ENCODE measurements at places on chromosomes 7 and 10. TPM values are rescaled to one million over a fixed set of nuclear protein-coding genes. Genes with fewer than 3 reads are reported as not detected.

GRCh38 chr7:112110175-112110574 is 96.0 kb downstream of the DOCK4 start:
- DNase-seq, result no peak

- no peak for DNase-seq
Measured at GRCh38 chr10:125797994-125798662, 22.5 kb upstream of the MMP21 start.

SLC13A4 gene
- not detected for total RNA-seq

ADAM12 gene
- total RNA-seq, result 0.65 TPM

DNA sequence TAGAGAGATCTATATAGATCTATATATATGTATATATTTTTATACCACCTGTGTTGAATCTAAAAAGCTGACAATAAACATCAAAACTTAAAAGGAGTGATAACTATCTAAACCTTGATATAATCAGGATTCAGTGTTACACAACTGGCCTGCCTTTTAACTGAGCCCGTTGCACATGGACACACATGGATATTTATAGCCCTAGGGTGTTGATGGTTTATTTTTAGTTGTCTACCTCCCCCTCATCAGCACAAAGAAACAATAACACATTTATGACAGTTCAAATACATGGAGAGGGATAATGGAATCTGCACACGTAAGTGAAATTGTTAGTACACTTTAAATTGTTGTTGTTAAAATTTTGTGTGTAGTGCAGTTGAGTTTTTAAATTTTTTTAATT is 336.9 kb downstream of the ZNF248 start:
- DNase-seq, result no peak

LOXL4 gene
- not detected for total RNA-seq

- DNase-seq, result no peak
Measured at GRCh38 chr10:91077549-91078071, 142.9 kb upstream of the PCGF5 start.

DNA sequence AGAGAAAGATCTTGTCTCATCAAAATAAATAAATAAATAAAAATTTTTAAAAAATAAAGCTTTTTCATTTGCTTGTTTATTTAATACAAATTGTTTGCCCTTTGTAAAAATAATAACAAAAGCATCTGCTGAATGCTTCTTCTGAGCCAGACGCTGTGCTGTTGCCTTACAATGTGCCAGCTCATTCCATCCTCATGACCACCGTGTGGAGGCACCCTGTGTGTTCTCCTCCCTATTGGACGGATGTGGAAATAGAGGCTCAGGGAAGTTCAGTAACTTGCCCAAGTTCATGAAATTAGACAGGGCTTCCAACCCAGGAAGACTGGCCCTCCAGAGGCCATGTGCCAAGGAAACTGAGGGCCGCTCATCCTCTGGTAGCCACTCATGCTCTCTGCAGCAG is 120.6 kb downstream of the SH3PXD2A start:
- no peak for DNase-seq

- no peak for DNase-seq
Measured at GRCh38 chr7:45455662-45456061, 118.5 kb upstream of the ADCY1 start.

- no peak for DNase-seq
Measured at GRCh38 chr10:22893781-22894180, 34.1 kb upstream of the ARMC3 start.

CH25H gene
- not detected for total RNA-seq

DNA sequence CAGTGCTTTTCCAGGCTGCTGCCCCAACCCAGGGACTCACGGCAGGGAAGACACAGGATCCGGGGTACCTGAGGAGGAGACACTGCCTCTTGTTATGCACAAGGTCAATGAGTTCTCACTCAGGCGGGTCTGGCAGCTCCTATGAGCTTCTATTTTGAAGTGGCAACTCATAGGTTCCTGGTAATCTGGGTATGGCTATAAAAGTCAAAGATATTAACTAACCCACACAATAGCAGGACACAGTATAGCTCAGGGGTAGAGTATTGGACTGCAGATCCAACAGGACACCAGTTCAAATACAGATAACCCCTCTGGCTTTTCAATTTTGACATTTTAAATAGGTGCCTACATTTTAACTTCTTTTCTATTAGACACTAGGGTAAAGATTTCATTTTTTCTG is 130.3 kb upstream of the ZNF746 start:
- no peak for DNase-seq

ZNF425 gene
- 0.67 TPM for total RNA-seq

- no peak for DNase-seq
Measured at GRCh38 chr10:28077889-28078288, 79.0 kb upstream of the ODAD2 start.

- no peak for DNase-seq
Measured at GRCh38 chr7:64872351-64873154, 30.5 kb upstream of the ZNF273 start.

DNA sequence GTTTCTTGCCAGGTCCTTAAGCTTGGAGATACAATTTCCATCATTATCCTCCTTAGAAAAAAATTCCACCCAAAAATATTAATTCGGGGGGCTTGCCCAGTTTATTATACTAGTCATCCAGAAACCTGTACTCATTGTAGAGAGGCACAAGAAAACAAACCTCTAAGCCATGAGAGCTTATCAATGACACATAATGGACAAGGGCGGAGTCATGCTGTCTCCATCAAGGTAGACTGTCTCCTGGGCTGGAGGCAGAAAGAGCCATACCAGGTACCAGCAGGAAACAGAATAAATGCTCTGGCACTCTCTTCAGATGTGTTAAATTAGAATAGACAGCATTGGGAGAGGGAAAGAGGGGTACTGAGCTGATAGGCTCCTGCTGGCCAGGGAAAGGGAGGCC is 69.8 kb upstream of the GSDME start:
- DNase-seq, result no peak

ZC3HAV1L gene
- 16.5 TPM for total RNA-seq

DNA sequence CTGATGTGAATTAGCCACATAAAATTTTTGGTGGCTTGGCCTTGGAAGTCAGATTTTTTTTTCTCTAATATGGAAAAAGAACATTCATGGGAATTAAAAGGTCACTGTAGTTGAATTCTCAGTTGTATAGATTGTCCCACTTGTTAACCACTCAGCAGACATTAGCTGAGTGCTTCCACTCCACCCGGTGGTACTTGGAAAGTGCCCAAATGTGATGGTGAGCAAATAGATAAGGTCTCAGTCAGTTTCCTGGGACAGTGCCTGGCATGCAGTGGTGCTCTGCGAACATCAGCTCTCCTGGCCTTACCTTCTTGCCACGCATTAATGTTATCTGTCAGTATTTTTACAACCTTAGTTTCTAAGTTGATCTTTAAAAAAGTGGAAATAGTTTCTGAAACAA is 1.4 kb downstream of the ATP5F1C start:
- no peak for DNase-seq

- DNase-seq, result no peak
Measured at GRCh38 chr7:12493407-12493806, 77.1 kb upstream of the SCIN start.

GRCh38 chr10:34297541-34298345 is 517.4 kb downstream of the PARD3 start:
- no peak for DNase-seq

GRCh38 chr10:125257521-125258108 is 97.3 kb upstream of the CTBP2 start:
- DNase-seq, result no peak

GRCh38 chr10:91206837-91207474 is 13.5 kb upstream of the PCGF5 start:
- DNase-seq, result no peak

DNA sequence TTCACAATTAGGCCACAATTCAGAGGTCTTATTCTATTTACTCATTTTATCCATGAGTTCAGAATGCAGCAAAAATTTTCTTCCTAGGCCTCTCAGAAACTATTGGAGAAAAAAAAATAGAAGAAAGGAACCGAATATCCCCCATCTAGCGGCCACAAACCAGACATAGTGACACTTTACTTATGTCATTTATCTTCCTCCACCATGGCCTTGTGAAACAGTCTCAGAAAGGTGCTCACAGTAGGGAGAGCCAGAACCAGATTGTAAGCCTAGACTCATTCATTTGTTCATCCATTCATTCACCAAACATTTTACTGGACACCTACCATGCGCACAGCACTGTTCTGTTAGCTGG is 16.0 kb downstream of the CREB3L2 start:
- no peak for DNase-seq

ST8SIA6 gene
- 0.15 TPM for total RNA-seq

CTNNA3 gene
- total RNA-seq, result 0.58 TPM

DNA sequence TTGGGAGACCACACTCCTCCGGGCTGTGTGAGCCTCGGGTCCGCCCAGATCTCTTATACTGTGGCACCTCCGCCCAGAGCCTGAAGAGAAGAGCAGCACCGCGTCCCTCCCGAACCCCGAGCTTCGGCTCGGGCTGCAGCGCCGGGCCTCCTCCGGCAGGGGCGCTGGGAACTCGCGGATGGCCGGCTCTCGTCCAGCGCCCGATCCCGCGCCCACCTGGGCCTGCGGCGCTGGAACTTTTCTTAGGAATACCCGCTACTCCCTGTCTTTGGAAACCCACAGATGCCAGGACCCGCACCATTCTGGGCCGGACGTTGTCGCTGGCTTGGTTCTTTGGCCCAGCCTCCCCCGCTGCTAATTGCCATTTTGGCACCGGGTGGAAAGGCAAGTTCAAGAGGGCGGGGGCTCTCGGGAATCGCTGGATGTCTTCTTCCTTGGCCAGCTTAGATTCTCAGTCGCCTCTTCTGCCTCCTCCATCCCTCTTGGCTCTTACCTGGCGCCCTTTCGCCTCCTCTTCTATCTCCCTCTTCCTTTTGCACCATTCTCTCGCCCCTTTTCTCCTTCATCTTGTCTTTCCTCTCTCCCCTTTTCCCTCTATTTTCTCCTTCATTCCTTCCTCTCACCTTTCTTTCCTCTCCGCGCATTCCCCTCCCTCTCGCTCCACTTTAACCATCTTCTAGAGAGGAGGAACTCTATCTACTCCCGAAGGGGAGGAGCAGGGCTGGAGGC is 2.1 kb upstream of the SORCS3 start:
- DNase-seq, result no peak

DNA sequence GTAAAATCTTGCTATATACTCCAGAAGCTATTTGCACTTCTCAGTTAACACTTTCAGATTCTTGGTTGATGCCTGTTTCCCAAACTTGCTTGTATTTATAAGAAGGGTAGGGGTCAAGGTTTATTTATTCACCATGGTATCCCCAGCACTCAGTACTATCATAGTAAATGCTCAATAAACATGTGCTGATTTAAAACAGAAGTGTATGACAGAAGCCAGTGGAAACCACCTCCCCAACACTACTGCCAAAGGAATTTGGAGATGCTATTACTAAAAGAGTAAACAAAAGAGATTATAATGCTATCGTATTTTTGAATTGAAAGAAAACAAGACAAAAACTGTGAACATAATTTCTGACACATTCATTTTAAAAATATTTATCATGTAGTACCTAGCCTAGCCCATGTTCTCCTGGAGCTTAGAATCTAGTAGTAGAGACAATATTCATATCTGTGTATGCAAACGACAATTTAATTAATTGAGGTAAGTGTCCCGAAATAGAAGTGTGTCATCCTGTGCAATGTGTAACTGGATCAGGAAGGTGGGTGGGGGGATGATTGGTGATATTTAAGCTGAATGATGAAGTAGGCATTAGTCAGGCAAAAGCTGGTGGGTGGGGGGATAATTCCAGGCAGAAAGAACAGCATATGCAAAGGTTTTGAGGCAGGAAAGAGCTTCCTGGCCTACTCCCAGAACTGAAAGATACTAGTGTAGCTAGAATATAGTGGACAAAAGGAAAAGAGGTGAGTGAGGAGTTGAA is 77.5 kb downstream of the HGF start:
- no peak for DNase-seq

RPEL1 gene
- not detected for total RNA-seq

CALML3 gene
- not detected for total RNA-seq

PTN gene
- not detected for total RNA-seq

ITGB8 gene
- total RNA-seq, result not detected

DNA sequence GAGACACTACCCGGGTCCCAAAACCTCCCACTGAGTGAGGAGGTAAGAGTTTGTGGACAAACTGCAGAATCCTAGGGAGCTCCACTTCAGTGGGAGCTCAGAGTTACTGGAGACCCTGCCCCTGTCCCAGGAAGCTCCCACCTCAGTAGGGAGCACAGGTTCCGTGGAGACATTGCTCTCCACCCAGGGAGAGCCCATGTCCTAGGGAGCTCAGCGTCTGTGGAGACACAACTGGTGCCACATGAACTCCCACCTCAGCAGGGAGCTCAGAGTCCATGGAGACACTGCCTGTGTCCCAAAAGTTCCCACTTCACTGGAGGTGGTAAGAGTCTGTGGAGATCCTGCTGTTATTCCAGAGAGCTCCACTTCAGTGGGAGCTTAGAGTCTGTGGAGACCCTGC is 6.3 kb downstream of the MYO1G start:
- DNase-seq, result no peak

ECHS1 gene
- total RNA-seq, result 34.9 TPM

DNA sequence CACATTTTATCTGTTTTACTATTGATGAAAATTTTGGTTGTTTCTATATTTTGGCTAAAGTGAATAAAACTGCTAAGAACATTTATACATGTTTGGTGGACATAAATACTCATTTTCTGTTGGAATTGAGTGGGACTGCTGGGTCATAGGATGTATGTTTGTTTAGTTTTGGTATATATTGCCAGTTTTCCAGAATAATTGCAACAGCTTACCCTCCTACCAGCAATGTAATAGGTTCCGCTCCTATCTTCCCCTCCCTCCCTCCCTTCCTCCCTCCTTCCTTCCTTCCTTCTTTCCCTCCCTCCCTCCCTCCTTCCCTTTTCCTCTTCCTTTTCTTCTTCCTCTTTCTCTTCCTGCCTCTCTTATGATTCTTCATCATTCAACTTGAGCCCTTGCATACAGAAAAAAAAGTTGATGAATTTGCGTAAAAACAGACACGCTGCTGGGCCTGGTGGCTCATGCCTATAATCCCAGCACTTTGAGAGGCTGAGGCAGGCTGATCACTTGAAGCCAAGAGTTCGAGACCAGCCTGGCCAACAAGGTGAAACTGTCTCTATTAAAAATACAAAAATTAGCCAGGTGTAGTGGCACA is 23.5 kb downstream of the VKORC1L1 start:
- no peak for DNase-seq

RPP30 gene
- 60.2 TPM for total RNA-seq

GRCh38 chr7:64612452-64612851 is 49.6 kb upstream of the ZNF680 start:
- no peak for DNase-seq

- no peak for DNase-seq
Measured at GRCh38 chr7:96637522-96637921, 72.1 kb downstream of the SEM1 start.

GRCh38 chr7:10257438-10257837 is 716.2 kb upstream of the PHF14 start:
- no peak for DNase-seq

DNA sequence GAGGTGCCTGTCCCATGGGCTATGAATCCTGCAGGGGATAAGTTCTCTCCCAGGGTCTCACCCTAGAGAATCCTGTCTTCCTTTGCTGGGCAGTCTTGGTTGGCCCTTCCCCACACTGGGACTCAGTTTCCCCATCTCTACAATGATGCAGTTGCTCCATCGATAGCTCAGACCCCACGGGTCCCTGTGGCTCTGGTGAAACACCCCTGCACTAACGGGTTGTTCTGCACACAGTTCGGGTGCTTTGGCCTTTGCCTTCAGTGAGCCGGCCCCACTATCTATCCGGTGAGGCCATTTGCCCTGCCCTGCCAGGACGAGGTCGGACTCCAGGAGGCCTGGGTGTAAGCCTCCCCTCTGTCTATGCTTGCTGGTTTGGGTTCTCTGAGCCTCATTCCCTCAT is 76.5 kb upstream of the PCBD1 start:
- DNase-seq, result no peak

Data from activated CD4-positive, alpha-beta T cell treated with anti-CD3 and anti-CD28 coated beads, Interleukin-2, amount 10 ng/mL, durations not matched to agents 7 days and 5 days (primary cell).